ENCODE measurements at places on chromosomes 16 and 17. TPM values are rescaled to one million over a fixed set of nuclear protein-coding genes. Genes with fewer than 3 reads are reported as not detected.

TMEM235 gene
- not detected for total RNA-seq

ZC3H7A gene
- 24.0 TPM for total RNA-seq

CNGB1 gene
- total RNA-seq = 0.07 TPM

SPNS2 gene
- total RNA-seq = 14.1 TPM

CNTNAP1 gene
- 5.5 TPM for total RNA-seq
